Testis (tissue), 5 donors: ENCODE measurements at places on chromosomes 11 and 22. TPM values are rescaled to one million over a fixed set of nuclear protein-coding genes. Genes with fewer than 3 reads are reported as not detected.
A peak's percentile ranks its signal among the peaks of the same experiment; 100 is the strongest.

Gene FIBP
- total RNA-seq = 144 TPM

Gene PATE2
- 1.7 TPM for total RNA-seq

Gene AGBL2
- 25.8 TPM for total RNA-seq

DNA sequence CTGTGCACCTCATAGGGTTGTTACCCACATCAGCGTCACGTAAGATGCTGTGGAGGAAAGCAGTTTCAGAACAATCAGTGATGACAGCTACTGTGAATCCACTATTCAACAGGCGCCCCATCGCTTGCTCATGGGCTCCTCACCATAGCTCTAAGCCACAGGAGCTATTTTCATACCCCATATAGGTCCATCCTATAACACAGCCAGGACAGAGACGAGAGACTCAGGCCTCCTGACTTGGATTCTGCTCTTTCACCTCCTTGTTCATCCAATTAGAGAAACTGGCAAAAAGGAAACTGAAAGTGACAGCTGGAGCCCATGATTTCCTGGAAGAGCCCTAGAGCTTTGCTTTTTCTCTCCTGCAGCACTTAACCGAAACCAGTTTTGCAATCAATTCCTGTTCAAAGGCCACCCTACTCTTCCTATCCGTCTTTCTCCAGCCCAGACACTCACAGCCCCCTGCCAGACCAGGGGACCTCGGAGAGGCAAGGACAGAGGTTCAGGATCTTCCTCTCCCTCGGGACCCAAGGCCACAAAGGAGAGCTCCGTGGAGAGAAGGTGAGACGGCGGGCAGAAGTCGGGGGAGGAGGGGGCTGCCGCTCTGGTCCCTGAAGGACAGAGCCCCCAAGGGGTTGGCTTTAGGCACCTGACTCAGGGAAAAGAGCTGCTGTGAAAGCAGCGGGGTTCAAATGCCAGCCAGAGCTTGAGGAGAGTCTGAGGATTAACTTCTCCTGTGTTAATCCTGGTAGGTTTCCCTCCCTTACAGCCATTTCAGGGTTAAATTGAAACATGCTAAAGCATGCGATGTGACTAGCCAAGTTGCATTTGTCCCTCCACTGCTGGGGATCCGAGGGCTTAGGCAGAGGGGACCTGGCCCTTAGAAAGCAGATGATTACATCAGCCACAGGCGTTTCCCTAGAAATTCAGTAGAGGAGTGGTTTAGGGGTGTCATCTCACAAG, at the start of gene APOL6:
TSS of gene APOL6 (plus strand) at position 381 of the 960 bp plus-strand sequence. CDS start 7,980 bp downstream, outside the sequence.
- peaks cover 33% of the 10 kb centered on the region for H3K4me1 ChIP-seq
- peak within 1 kb of the TSS; percentile 67 for H3K4me3 ChIP-seq
- peak within 1 kb of the TSS; percentile 80 for H3K27ac ChIP-seq
- no peaks in the 10 kb centered on the region for H3K36me3 ChIP-seq
- H3K27me3 ChIP-seq = no peaks in the 10 kb centered on the region

DNA sequence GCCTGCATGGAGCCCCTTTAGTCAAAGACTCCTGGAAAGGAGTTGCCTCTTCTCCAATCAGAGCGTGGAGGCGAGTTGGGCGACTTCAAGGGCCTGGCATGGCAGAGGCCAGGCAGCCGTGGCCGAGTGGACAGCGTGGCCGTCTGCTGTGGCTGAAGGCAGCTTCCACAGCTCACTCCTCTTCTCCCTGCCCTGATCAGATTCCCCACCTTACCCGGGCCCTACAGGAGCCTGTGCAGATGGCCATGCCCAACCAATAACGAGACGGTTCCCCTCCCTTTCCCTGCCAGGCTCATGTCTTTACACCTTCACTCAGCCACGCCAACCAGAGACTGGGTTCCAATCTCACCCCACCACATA, 20.0 kb upstream of the SLC22A12 start:
- H3K4me3 ChIP-seq = no peak overlapping the region
- H3K27ac ChIP-seq = no peak overlapping the region
- DNase-seq = no peak
- H3K27me3 ChIP-seq = no peaks in the 10 kb centered on the region
- H3K36me3 ChIP-seq = no peaks in the 10 kb centered on the region

DNA sequence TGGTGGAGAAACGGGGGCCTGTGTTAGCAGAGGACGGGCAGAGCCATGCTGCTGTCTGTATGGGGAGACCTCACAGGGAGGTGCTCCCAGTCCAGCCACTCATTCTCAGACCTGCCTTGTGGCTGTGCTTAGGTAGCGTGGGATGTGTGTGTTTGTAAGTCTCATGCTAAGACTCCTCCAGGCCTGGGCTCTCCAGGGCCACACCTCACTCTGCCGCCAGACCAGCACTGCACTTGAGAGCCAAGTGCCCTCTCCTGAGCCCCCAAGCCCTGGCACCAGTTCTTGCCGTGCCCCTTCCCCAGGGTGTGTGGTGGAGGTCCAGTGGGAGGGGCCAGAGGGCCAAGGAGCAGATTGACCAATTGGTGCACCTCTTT, 108.8 kb downstream of the BCR start:
- H3K27ac ChIP-seq = no peak overlapping the region
- no peak overlapping the region for H3K4me3 ChIP-seq
- no peak for DNase-seq
- no peaks in the 10 kb centered on the region for H3K27me3 ChIP-seq
- H3K36me3 ChIP-seq = no peaks in the 10 kb centered on the region
- peaks cover 18% of the 10 kb centered on the region for H3K4me1 ChIP-seq

DNA sequence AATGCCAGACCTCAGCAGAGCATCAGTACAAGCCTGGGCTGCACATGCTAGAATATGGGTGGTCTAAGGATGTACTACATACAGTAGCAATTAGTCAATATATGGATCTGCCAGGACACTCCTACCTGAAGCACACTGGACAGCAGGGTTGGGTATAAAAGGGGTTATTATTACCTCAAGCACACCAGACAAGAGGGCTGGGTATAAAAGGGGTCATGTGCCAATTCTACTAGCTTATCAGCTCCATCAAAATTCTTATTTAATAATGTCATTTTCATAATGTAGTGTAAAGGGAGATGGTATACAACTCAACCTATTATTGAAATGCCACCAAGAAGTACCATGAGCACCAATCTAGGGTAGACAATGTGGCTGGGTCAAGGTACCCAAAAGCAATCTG, 44.7 kb upstream of the PRODH start:
- DNase-seq = no peak
- no peak overlapping the region for H3K4me3 ChIP-seq
- no peaks in the 10 kb centered on the region for H3K4me1 ChIP-seq
- no peaks in the 10 kb centered on the region for H3K27me3 ChIP-seq

GRCh38 chr11:34755671-34756070, 134.8 kb downstream of the EHF start:
- H3K27me3 ChIP-seq = no peaks in the 10 kb centered on the region
- DNase-seq = no peak
- H3K36me3 ChIP-seq = no peaks in the 10 kb centered on the region
- no peak overlapping the region for H3K4me3 ChIP-seq
- no peaks in the 10 kb centered on the region for H3K4me1 ChIP-seq

DNA sequence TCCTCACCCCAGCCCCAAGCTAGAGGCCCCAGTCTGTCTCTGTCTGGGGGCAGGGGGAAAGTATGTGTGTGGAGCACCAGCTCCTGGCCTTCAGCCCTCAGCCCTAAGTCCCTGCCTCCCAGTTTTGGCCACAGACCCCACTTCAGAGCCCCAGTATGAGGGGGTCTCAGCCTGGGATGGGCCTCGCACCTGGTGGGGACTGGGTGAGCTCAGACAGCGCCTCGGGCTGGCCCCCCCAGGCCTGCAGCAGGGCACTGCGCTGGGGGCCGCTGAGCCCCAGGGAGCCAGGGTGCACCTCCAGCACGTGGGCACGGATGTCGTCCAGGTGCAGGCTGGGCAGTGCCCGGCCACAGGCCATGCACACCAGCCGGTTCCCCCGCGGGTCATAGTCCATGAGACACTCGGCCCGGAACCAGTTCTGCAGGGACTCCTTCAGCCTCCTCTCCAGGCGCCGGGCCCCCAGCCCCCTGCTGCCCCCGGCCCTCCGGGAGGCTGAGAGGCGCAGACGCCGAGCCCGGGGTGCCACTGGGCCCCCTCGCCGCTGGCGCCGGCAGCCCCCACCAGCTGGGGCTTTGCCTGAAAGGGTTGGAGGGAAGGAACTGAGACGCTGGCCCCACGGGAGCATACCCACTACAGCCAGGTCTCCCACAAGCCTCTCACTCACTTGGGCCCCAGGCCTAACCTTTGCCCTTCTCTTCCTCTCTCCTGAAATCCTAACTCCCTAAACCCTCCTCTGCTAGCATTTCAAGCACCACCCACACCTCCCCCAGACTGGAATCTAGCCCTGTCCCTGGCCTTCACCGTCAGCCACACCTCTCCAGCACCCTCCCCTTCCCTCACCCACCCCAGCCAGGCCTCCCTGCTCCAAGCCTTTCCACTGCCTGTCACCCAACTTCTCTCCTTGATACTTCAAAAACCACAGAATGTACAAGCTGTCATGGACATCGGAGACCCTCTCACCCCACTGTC, 3.6 kb downstream of the ZFTA start:
- H3K4me1 ChIP-seq = peaks cover 32% of the 10 kb centered on the region
- no peaks in the 10 kb centered on the region for H3K27me3 ChIP-seq
- DNase-seq = peak; percentile 67
- H3K27ac ChIP-seq = no peak overlapping the region
- no peaks in the 10 kb centered on the region for H3K36me3 ChIP-seq

DNA sequence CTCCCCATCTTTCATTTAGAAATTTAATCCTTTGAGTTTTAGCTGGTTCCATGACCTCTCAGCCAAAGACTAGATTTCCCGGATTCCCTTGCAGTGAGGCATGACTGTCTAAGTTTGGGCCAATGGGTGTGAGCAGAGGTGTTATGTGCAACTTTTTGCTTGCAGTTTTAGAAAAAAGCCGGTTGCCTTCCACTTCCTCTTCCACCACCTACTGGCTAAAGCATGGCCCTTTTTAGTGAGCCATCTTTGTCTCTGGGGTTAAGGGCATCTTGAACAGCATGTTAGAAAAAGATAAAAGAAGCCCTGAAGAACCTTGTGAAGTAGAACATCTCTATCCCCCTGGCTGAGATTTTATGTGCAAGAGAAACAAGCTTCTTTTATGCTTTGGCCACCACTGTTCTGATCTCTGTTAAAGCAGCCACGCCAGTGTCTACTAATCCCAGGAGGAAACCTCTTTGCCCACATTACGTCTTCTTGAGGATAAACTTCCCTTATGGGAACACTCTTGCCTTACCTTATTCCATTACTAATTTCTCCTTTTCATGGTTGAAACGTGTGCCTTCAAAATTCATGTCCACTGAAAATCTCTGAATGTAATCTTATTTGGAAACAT, 279.9 kb downstream of the TENM4 start:
- no peak overlapping the region for H3K4me3 ChIP-seq
- no peak overlapping the region for H3K27ac ChIP-seq
- H3K36me3 ChIP-seq = no peaks in the 10 kb centered on the region
- no peaks in the 10 kb centered on the region for H3K4me1 ChIP-seq
- no peaks in the 10 kb centered on the region for H3K27me3 ChIP-seq
- DNase-seq = peak; percentile 33

- no peaks in the 10 kb centered on the region for H3K36me3 ChIP-seq
- no peak overlapping the region for H3K27ac ChIP-seq
- no peak overlapping the region for H3K4me3 ChIP-seq
- no peaks in the 10 kb centered on the region for H3K27me3 ChIP-seq
- no peak for DNase-seq
Observed at GRCh38 chr22:43275545-43276317, 67.4 kb downstream of the SCUBE1 start.

- no peak for DNase-seq
- H3K27me3 ChIP-seq = no peaks in the 10 kb centered on the region
- H3K4me1 ChIP-seq = no peaks in the 10 kb centered on the region
- no peak overlapping the region for H3K27ac ChIP-seq
- no peak overlapping the region for H3K4me3 ChIP-seq
- H3K36me3 ChIP-seq = no peaks in the 10 kb centered on the region
Observed at GRCh38 chr11:87144252-87144651, 106.5 kb downstream of the TMEM135 start.

DNA sequence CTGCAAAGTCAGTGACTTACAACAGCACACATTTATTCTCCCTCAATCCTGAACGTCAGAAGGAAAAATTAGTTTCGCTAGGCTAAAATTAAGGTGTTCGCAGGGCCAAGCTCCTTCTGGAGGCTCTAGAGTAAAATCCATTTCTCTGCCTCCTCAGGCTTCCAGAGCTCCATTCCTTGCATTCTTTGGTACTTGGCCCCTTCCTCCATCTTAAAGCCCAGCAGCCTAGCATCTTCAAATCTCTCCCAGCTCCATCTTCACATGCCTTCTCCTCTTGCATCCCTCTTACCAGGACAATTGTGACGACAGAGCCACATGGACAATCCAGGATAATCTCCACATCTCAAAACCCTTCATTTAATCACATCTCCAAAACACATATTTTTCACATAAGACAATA, 165.0 kb downstream of the GRIA4 start:
- DNase-seq = no peak
- no peaks in the 10 kb centered on the region for H3K4me1 ChIP-seq
- no peaks in the 10 kb centered on the region for H3K27me3 ChIP-seq
- H3K4me3 ChIP-seq = no peak overlapping the region
- no peaks in the 10 kb centered on the region for H3K36me3 ChIP-seq
- H3K27ac ChIP-seq = no peak overlapping the region

DNA sequence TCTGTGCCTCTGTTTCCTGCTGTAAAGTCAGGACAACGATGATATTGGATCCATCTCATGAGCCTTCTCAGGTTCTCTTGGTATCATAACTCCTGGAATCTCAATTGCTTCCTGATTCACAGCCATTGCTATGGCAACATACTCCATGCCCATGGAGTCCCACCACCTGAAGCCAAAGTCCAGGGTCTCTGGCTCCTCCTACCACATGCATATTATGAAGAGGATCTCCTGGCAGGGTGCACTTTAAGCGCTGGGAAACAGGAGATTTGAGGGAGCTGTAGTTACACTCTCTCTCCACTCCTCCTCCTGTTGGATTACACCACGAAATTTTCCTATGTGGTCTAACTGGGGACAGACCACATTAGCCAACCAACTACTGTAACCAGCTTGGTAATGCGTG, 130.9 kb upstream of the SEZ6L start:
- no peaks in the 10 kb centered on the region for H3K27me3 ChIP-seq
- no peaks in the 10 kb centered on the region for H3K4me1 ChIP-seq
- no peak overlapping the region for H3K27ac ChIP-seq
- no peak for DNase-seq
